Stimulated activated CD4-positive, alpha-beta T cell treated with anti-CD3 and anti-CD28 coated beads, Interleukin-1b, Interleukin-23, amount 100 ng/mL, for 48 hours (primary cell): ENCODE measurements at places on chromosomes 6 and 20.
A peak's percentile ranks its signal among the peaks of the same experiment; 100 is the strongest.

- DNase-seq = no peak
Measured at GRCh38 chr20:33306228-33306627, 23.2 kb downstream of the BPIFB1 start.

GRCh38 chr20:11745145-11745544 is 172.5 kb upstream of the BTBD3 start:
- DNase-seq = no peak

DNA sequence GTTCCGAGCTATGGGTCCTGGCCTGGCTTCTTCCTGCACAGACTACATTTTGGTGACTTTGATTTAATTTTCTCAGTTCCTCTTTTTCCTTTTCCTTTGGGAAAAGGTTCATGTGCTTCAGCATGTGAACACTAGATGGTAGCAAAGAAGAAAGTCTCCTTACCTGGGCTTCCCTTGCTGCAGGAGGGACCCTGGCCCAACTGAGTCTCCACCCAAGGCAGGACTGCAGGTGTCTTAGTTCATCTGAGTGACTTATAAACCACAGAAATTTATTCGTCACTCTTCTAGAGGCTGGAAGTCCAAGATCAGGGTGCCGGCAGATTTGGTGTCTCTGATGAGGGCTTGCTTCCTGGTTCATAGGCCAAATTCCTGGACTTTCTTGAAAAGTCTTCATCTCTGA is 163.2 kb downstream of the SYCP2 start:
- no peak for DNase-seq

DNA sequence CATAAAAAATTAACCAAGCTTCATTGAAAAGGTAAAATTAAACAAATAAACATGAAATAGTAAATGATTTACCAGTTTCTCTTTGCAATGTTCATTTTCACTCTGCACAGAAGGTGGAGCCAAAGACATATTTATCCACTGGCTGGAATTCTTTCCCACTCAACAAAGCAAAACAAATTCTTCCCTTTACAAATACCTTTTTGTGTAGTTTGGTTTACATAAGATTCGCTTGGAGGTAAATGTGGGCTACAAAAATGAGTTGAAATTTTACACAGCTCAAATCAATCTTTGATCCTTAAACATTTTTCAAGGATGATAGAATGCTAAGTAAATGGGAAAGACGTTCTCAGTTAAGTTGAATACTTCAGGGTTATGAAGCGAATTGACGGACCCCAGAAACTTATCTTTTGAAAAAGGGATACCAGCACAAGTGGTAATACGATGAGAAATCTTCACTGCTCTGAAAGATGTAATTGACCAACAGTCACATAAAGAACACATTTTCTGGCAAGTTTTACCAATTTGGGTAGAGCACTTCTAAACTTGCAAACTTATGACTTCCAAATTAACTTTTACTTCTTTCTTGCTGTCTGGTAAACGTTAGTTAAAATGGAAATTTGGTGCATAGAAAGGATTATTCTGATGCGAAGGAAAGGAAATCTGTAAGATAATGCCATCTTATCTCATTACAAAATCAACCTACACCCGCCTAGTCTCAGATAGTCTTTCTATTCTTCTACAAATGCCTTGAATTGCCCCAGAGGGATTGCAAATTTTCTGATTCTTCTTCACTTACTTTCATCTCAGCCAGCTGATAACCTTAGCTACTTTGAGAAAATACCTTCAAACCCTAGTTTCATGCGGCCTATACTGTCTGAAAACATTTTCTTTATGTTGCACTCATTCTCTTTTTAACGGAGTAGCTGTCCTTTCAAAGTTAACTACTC is 4.7 kb upstream of the GJA1 start:
- no peak for DNase-seq

DNA sequence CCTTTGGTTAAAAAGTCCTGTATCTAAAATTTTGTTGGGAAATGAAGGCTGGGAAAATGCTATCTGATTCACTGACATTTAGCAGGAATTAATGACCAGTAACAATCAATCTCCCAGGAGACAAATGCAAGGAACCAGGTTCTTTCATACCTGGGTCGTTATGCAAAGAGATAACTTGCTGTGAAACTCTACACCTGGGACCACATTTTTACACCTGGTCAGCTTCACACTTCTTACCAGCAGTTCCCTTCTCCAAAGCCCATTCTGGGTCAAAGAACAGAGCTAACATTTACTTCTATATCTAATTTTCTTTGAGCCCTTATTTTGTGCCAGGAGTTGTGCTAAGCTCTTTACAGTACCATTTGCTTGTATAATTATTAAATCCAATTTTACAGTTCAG is 27.4 kb upstream of the STXBP5 start:
- DNase-seq = no peak

GRCh38 chr6:152648105-152648504 is 10.9 kb upstream of the SYNE1 start:
- DNase-seq = no peak

DNA sequence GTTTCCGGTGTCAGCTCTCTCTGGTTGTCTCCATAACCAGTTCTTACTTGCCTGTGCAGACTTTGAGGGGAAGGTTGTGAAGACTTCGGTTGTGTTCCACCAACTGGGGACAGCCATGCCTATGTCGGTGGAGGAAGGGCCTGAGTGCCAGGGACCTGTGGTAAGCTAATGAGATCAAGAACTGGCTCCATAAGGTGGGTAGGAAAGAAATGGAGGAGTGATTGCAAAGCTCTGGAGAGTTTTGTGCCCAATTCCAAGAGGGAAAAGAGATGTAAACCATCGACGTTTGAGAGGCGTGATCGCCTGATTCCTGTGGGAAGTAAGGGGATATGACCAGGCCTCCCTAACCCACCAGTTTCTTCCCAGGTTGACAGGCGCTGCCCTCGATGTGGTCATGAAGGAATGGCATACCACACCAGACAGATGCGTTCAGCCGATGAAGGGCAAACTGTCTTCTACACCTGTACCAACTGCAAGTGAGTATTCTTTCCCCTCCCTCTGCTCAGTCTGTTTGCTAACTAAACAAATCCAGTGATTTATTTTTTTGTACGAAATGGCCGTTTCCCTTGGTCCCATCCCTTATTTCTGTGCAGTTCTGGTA is 893 bp downstream of the POLR1H start:
- DNase-seq = peak; percentile 36

GRCh38 chr6:1593958-1594314 is 15.8 kb upstream of the FOXC1 start:
- DNase-seq = no peak

DNA sequence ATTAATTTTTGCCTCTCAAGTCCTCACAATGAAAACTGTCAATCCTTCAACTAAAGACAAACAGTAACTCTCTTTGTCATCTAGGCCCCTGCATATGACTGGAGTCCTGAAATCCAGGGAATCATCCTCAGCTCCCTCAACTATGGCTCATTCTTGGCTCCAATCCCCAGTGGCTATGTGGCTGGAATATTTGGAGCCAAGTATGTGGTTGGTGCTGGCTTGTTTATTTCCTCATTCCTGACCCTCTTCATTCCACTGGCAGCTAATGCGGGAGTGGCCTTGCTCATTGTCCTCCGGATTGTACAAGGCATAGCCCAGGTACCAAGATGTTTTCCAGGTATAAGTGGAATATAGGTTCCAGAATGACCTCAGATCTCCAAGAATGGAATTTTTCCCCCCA is 15.4 kb downstream of the SLC17A4 start:
- DNase-seq = no peak

GRCh38 chr20:32507998-32508774 is 76.9 kb downstream of the NOL4L start:
- no peak for DNase-seq

DNA sequence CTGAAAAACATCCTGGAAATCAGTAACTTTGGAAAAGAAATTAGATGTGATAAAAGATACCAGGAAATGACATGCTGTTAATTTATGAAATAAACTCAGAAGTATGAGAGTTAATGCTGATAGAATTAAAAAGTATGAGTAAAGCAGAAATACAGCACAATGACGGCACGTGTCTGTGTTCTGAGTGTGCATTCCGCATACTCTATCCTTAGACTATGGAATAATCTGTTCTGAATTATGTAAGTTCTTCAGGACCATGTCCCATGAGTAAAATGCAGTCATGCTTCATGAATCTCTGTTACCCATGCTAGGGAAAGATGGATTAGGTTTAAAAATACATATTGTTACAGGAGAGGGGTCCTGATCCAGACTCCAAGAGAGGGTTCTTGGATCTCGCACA is 21.7 kb downstream of the HECA start:
- DNase-seq = no peak

DNA sequence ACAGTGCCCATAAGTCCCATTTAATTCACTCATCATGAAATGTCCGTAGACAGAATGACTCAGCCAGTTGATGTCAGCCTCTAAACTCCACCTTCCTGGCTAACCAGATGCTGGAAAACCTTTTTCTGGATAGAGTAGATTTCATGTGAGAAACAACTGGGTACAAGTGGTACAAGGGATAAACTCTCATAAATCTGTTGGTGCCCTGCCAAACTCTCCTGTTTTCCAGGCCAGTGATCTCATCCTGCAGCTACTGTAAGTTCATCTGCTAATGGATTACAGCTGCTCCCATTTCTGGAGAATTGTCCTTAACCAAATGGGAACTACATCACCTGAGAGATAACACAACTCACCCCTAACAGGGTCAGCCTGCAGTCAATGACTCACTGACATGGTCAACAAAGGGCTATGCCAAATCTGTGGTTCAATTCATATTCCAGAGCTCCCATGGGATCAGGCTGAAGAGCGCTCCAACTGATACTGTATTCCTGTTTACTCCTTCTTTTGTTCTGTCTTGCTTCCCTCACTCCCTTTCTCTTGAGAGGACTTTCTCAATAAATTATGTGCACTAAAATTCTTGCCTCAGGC is 210.1 kb upstream of the HDDC2 start:
- DNase-seq = no peak

DNA sequence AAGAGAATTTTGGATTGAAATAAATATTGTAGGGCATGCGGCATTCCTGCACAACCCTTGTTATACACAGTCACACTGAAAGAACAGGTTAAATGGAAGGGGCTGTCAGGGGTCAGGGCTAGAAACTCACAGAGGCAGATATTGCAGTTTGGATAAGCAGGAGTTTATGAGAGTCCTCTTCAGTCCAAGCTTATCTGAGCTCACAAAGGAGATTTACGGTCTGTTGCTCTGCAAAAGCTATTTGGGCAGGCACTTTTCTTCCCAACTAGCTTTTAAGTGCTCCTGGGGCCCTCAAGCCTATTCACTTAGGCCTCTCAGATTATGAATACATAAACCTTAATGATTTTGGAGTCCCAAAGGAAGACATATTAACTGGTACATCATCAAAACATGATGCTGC is 156.2 kb downstream of the SOX4 start:
- DNase-seq = no peak

- DNase-seq = no peak
Measured at GRCh38 chr6:165635965-165636364, 27.1 kb downstream of the PDE10A start.

- no peak for DNase-seq
Measured at GRCh38 chr6:167815296-167815980, 11.3 kb upstream of the AFDN start.

DNA sequence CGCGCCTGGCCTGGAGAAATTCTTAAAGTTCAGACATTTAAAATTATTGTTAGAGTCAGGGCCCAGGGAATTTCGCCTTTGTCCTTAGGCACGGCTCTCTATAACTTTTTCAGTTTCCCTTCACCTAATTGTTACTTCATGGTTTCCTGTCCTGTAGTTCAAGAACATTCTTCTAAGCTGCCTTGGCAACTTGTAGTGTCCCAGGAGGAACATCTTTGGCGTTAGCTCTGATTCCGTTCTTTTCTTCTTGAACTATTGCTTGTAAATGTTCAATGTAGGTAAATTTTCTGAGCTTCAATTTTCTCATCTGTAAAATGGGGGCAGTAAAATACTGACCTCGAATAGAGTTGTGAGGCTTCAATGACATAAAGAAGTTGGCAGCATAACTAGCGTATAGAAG is 41.8 kb downstream of the TIAM2 start:
- no peak for DNase-seq

GRCh38 chr6:89934685-89935366 is 40.6 kb downstream of the GJA10 start:
- no peak for DNase-seq

GRCh38 chr6:40393641-40394040 is 193.5 kb downstream of the LRFN2 start:
- DNase-seq = no peak

DNA sequence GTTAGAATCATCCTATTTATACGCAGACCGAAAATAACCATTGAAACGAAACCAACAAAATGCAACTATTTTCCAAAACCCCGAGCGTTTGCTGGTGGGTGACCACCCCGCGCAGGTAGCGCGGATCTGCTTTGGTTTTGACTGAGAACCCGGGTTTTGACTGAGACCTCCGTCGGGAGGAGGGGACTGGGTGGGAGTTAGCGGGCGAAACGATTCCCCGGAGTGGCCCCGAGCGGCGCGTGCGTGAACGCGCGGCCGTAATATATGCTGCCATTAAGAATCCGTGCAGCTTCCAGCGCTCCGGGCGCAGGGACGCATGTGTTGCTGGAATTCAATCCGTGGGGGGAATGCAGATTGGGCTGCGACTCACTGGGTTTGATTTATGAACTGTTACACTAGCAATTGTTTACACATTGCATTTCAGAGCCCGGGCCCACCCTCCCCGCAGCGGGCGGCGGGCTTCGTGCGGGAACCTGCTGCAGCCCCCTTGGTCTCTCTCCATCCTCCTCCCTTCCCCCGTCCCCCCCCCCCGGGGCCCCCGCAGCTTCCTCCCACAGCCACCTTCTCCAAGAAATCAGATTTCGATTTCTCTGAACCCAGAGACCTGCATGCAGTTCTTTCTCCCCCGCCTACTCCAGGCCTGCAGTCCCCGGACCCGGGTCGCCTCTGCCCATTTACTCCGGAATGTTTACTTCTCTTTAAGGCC is 9.9 kb downstream of the NRN1 start:
- no peak for DNase-seq

GRCh38 chr20:10218536-10219451 is at the start of gene SNAP25:
TSS of gene SNAP25 (plus strand) at chr20:10218830. CDS start at chr20:10275492, 56,662 bp downstream.
- DNase-seq = peak; percentile 56

DNA sequence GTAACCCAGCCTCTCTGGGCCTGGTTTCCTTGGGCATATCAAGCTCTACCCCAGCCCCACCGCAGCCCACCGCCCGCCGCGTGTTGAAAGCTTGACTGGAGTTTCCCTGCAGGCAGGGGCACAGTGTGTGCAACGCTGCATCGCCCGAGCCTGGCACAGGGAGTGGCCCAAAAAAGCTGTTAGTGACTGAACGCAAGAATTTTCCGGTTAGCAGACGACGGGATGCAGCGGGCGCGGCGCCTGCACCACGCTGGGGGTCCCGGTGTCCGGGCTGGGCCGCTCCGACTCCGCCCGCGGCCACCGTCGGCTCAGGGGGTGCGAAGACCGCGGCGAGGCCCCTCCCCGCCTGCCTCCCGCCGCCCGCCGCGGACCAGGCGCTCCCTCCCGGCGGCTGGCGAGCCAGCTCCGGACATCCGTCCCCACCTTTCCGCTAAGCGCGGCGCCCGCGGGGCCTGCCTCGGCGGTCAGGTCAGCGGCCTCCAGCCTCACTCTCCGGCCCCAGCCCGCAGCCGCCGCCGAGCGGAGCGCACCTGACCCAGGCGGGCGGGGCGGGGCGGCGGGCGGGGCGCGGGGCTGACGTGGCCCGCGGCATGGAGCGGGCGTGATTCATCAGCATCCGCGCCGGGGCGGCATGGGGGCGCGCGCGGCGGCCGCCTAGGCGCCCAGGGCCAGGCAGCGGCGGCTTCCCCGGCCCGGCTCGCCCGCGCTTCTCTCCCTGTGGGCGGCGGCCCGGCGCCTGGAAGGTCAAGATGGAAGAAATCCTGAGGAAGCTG is at the start of gene ARFGEF3:
ARFGEF3 (plus strand) TSS at position 602 of the 773 bp plus-strand sequence; CDS start at position 750, 148 bp downstream.
- peak; percentile 50 for DNase-seq

GRCh38 chr6:120290964-120291363 is 941.4 kb upstream of the MAN1A1 start:
- no peak for DNase-seq
